Immature natural killer cell (primary cell): ENCODE measurements at places on chromosomes 7 and 10.
A peak's percentile ranks its signal among the peaks of the same experiment; 100 is the strongest.

GRCh38 chr7:80386686-80387085, 125.2 kb downstream of the GNAT3 start:
- no peak for DNase-seq

- DNase-seq, result no peak
These were observed 102.1 kb upstream of the WDR11 start for GRCh38 chr10:120749072-120749471.

DNA sequence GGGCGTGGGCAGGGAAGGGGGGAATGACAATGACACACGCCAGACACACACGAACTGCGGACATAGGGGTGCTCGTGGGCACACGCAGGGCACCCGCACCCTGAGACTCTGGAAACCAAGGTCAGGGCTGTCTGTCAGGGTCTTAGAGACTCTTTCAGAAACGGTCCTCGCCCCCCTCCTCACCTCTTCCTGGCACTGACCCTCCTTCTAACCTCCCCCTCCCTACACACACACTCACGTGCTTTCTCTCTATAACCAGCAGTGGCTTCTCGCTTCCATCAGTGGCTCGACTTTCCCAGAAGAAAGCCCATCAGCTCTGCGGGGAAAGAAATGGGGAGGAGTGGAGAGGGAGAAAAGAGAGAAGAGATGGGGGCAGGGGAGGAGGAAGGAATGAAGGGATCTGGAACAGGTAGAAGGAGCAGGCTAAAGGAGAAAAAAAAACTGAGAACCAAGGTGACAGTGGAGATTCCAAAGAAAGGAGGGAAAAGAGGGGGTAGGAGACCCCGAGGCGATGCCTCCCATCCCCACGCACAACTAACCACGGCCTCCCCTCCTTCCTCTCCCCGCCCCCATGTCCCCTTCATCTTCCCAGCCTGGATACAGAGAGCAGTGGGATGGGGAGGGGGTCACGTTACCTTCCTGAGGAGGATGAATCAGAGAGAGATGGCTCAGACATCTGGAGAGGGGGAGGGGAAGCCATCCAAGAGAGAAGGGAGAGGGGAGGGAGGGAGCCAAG, 1.7 kb upstream of the VGF start:
- DNase-seq, result no peak

DNA sequence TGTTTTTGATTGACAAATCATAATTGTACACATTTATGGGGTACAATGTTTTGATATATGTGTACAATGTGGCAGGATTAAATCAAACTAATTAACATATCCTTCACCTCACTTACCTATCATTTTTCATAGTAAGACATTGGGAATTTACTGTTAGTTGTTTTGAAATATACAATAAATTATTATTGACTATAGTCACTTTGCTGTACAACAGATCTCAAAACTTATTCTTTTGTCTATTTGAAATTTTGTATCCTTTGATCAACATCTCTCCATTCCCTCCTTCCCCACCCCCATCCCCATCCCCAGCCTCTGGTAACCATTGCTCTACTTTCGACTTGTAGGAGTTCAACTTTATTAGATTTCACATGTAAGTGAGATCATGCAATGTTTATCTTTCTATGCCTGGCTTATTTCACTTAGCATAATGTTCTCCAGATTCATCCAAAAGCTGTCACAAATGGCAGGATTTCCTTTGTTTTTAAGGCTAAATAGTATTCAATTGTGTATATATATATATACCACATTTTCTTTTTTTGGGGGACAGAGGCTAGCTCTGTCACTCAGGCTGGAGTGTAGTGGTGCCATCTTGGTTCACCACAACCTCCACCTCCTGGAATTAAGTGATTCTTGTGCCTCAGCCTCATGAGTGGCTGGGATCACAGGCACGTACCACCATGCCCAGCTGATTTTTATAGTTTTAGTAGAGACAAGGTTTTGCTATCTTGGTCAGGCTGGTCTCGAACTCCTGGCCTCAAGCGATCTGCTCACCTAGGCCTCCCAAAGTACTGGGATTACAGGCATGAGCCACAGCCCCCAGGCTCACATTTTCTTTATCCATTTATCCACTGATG, 23.3 kb upstream of the SLC26A5 start:
- no peak for DNase-seq

DNA sequence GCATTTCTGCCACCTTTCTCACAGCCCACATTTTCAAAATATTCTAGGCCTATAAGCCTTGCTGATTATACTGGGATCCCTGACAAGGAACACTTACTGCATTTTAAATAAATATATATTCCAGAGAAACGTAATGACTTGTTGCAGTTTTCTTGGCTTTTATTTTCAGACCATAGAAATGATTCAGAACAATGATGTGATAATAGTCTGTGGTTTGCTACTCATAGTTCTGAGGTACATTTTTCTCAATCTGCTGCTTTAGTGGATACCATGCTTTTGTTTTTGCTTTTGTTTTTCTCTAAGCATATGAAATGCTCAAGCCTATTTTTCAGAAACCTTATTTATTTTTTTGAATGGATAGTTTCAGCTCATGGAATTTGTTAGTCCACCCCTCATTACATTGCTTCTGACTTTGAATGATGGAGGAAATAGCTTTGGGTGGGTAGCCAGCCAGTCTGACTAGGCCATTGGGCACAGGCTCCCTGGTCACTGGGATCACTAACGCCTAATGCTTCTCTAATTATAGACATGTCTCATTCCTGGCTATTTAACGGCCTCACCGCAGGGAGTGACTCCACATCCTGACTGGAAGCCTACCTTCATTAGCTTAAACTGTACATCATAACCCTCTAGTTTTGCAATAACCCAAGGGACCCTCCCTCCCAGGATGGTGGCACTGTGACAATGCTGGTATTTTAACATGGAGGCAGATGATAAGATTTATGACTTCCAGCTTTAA, 66.1 kb downstream of the MBL2 start:
- no peak for DNase-seq

DNA sequence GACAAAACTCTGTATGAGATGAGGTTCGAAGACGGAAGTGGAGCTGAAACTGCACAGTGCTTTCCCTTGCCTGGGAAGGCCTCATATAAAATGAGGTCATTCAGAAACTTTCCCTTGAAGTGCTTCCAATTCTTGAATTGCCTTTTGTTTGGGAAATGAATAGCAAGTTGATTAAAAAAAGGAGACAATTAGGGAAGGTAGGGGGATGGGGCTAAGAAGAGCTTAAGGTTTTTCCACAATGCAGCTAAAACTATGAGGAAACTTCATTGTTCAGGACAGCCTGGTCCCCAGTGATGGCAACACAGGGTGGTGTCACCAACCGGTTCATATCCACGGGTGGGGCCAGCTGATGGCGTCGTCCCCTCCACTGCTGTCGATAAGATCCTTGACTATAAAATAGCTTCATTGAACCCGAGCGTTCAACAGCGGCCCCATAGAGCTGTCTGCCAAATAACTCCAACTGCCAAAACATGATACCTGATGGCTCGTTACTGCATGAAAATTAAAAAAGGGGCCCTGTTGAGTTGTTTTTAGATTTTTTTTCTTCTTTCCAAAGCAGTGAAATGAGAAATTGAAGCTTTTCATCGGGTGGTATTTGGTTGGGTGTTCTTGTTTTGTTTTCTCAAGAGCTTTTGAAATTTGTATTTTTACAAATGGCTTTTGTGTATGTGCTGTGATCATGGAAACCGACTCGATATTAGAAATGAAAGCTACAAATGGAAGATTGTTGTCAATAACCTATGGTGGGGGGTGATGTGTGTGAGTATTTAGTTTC, 2.8 kb upstream of the CELF2 start:
- DNase-seq, result no peak

DNA sequence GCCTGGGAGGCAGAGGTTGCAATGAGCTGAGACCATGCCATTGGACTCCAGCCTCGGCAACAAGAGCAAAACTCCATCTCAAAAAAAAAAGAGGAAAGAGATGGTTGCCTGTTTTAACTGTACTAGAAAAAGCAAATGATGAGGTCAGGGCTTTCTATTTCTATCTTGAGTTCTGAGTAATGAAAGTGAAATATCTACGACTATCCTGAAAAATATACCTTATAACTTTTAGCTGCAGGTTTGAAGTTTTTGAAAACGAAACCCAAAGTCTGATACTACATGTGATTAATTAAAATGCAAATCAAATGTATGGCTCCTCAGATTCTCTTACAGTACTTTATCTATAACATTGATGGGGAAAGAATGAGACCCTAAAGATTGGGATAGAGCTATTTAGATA, 636.2 kb upstream of the LRRN3 start:
- no peak for DNase-seq

DNA sequence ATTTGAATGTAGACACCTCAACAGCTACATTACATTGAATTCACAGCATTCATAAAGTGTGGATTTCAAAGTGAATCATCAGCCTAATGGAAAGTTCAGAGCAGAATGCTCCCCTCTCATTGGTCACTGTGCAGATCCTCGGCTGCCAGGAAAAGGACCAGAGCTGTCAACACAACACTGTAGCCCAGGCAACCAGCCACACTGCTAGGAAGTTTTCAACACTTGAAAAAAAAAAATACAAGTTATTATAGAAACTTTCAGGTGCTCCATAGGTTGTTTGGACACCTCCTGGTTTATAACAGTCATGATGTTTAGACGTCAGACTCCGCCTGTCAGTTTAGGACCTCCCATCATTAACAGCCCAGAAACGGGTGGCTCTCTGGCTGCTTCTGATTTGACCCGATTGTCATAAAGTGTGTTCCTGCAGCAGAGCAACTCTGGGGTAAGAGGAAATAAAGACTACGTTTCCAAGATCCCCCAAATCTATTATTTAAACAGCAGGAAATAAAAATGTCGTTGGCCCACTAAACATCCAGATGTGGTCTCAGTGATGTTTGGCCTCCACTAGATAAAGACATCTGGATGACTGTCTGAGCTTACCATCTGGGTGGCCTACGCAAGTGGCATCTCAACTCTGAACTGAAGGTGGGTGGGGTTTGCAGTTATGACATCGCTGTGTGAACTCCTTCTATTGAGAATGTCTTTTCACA, 117.4 kb downstream of the CABCOCO1 start:
- peak; percentile 7 for DNase-seq

GRCh38 chr7:80277434-80278427, 143.1 kb downstream of the GNAI1 start:
- DNase-seq, result no peak

GRCh38 chr7:7567898-7568531, 1.3 kb downstream of the MIOS start:
- DNase-seq, result no peak

- DNase-seq, result no peak
These were observed 79.9 kb downstream of the PTPRE start for GRCh38 chr10:127986531-127987466.

DNA sequence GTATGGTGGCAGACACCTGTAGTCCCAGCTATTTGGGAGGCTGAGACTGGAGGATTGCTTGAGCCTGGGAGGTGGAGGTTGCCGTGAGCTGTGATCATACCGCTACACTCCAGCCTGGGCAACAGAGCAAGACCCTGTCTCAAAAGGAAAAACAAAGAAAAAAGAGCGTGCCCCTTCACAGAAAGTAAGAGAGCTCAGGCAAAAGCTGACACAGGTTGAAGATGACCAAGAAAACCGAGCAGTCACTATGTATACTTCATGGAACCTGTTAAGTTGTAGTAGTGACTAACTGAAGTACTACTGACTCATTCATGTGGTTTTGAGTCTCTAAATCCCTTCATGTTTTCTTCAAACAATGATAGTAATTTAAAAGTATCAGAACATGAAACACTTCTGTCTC, 1.2 kb upstream of the PRRT4 start:
- no peak for DNase-seq

GRCh38 chr10:73750819-73751218, 6.6 kb downstream of the SEC24C start:
- no peak for DNase-seq

GRCh38 chr7:12625836-12626235, 55.3 kb downstream of the SCIN start:
- DNase-seq, result no peak

GRCh38 chr10:92848441-92849233, at the start of gene EXOC6:
Gene EXOC6 (plus strand): TSS chr10:92848520. CDS start chr10:92848534, 14 bp downstream.
- DNase-seq, result peak; percentile 89

GRCh38 chr7:141609576-141609975, 58.4 kb downstream of the AGK start:
- DNase-seq, result no peak

GRCh38 chr10:37707829-37708578, 149.4 kb downstream of the ZNF248 start:
- no peak for DNase-seq
